ENCODE measurements at places on chromosomes 2 and 18.

GRCh38 chr2:109342930-109343329, 213.9 kb downstream of the SH3RF3 start:
- DNase-seq = no peak

GRCh38 chr2:207603486-207603885, 21.7 kb downstream of the METTL21A start:
- no peak for DNase-seq

DNA sequence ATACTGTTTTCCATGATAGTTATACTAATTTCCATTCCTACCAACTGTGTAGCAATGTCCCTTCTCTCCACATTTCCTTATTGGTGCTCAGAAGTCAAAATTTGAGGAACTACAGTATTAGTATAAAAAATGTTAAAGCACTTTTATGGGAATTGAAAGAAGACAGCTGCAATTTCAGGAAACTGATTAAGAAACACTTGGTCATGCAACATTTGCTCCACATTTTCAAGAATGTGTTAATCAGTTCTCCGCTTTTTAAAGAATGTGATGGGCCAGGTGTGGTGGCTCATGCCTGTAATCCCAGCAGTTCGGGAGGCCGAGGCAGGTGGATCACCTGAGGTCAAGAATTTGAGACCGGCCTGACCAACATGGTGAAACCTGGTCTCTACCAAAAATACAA, 33.6 kb upstream of the MGAT4A start:
- no peak for DNase-seq

DNA sequence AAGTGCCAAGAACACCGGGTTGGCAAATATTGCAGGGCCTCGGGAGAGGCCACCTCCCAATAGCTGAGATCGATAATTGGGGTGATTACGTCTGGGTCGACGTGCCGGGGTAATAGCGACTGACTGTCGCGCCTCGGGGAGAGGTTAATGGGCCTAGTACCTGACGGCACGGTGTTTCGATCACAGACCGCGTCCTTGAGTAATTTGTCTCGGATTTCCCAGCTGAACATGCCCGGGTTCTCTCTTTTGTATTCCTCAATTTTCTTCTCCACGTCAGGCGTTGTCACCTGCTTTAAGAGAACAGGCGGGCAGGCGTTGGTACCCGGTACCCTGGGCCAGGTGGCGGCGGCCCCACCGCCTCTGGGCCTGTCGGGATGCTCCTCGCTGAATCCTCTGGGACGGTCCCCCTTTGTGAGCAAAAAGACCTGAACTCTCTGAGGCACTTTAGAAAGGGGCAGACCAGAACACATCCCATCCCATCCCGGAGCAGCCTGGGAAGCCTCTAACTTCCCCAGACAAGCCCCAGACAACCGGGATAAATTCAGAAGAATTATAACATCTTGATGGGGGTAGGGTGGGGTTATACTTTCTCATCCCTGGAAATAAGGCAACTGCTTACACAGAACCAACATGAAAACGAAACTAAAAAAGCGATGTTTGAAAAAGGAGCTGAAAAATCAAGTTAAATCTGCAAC, 3.3 kb downstream of the PAX3 start:
- DNase-seq = peak; percentile 31

DNA sequence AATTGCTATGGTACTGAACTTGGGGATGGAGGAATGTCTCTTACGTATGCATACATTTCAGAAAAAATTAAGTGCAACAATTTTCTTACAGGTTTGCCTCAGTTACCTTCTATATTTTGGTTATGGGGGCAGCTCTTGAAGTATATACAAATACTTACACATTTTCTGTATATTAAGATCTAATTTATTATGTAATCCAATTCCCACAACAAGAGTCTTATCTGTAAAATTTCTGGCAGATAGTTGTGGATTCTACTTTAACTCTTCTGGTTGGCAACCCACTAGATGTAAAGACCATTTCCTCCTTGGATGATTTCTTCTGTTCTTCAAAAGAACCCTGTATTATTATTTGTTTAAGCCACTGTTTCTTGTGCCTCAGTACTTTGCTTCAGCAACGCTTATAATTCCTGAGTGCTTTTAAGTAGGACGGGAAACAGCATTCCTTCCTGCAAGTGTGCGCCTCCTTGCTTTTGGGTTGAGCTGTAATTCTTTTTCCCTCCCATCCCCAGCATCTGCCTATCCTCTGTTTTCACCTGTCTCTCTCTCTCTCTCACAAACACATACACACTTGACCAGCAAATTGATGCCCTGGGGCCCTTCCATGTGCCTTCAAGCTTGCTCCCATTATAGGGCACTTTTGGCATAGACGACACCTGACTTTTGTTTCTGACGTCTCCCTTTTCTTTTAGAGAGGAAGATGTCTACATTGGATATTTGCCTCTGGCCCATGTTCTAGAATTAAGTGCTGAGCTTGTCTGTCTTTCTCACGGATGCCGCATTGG, 61.4 kb downstream of the ACSL3 start:
- DNase-seq = no peak

DNA sequence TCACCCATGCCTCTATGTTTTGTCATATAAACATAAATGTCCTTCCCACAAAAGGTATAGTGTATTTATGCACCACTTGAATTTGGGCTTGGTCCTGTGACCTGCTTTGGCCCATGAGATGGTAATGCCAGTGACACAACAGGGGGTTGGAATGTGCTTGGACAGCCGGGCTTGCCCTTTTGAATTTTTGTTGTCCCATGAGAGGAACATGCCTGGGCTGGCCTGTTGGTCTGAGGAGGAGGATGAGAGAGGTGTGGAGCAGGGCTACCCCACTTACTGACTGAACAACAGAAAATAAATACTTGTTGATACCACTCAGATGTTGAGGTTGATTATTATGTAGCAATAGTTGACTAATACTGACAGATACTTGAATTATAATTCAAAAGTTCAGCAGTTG, 63.2 kb upstream of the TCF4 start:
- DNase-seq = no peak

DNA sequence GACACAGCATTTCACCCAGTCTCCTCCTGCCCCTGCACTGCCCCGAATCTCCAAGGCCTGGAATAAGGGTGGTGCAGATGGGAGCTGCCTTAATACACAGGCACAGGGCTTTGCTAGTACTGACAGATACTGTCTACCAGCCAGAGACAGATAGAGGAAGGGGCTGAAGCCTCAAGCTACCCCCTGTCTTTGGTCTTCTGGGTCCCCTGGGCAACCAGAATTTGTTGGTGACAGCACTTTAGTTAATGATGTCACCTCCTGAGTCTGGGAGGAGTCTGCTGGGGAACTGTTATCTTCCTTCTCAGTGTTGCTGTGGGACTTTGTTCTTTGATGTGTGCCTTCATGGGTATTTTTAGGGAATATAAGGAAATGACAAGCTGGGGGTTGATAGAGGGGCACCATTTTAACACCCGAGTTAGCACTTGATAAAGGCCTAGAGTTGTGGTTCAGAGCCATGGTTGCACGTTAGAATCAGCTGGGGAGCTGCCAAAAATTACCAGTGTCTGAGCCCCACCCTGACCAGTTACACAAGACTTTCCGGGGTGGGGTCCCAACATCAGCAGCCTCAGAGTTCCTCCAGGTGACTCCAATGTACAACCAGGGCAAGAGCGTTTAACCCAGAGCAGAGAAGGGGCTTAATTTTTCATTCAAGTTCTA, 136.8 kb downstream of the SMAD7 start:
- no peak for DNase-seq

GRCh38 chr2:20543469-20544152, 96.7 kb downstream of the RHOB start:
- DNase-seq = no peak

- no peak for DNase-seq
Observed at GRCh38 chr2:46913471-46914381, 1.9 kb downstream of the MCFD2 start.

DNA sequence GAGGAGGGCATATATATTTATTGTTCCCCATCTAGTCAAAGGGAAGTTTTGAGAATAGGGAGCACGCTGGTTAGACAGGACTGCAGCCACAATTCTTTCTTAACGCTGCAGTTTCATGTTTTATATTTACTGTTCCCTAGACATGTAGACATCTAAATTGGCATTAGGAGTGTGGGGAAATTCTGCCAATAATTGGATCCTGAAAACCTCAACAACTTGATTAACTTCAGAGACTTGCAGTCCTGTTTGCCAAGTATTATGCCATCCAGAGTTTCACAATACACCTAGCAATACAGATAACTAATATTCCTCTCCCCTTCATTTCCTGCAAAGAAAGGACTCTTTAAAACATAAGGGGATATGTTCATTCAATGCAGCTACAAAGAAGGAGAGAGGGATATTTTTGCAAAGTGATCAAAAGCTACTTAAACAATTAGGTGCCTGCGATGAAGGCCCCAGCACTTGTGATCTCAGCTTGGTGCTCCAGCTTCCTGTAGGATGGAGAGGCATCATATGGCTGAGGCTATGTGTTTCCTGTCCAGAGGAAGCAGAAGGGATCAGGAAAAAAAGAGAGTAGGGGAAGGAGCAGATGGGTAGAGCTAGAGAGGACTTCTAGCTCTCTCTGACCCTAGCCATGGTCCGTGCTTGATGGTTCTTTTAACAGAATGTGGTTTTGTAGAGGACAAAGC, 264.4 kb downstream of the MTX2 start:
- DNase-seq = no peak

- DNase-seq = no peak
Observed at GRCh38 chr2:86029873-86030272, 75.8 kb downstream of the POLR1A start.

DNA sequence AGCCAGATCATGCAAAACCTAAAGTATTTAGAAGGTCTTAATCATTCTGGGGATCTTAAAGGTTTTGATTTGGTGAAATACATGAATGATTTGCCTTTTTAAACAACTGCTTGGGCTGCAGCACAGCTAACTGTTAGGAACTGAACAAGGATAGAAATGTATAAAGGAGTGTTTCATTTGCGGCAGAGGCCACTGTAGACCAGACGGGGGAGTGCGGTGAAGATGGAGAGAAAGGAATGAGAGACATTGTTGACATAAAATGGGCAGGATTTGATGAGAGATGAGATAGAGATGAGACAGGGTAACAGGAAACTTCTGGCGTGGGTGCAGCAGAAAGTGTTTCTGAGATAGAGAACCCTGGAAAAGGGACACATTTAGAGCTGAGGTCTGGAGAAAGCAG, 308.1 kb downstream of the TMX3 start:
- no peak for DNase-seq

- DNase-seq = peak; percentile 80
Observed at GRCh38 chr2:240250985-240251847, 110.8 kb upstream of the OTOS start.

- DNase-seq = peak; percentile 4
Observed at GRCh38 chr2:223081789-223082188, 29.8 kb downstream of the KCNE4 start.

DNA sequence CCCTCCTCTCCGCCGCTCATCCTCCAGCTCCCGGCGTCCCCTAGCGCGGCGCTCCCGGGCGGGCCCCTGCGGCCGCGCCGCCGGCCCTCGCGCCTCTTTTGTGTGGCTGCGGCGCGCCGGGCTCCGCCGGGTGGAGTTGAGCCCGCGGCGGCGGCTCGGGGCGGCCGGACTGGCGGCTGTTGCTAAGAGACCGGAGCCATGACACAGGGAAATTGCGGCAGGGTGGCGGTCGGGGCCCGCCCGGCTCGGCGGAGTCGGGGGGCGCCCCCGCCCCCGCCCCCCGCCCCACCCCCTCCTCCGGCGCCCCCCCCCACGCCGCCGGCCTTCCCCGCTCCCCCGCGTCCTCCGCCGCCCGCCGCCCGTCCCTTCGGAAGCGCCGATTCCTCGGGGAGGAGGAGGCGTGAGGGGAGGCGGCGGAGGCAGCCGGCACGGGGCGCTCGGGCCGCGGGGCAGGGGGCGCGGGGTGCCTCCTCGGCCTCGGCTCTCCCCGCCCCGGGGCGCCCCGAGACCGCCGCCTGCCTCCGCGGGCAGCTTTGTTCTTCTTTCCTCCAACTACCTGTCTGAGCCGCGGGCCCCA, at the start of gene TMEM200C:
TSS of gene TMEM200C (minus strand) at position 224 of the 577 bp plus-strand sequence. CDS start 3,459 bp downstream, outside the sequence.
- no peak for DNase-seq

DNA sequence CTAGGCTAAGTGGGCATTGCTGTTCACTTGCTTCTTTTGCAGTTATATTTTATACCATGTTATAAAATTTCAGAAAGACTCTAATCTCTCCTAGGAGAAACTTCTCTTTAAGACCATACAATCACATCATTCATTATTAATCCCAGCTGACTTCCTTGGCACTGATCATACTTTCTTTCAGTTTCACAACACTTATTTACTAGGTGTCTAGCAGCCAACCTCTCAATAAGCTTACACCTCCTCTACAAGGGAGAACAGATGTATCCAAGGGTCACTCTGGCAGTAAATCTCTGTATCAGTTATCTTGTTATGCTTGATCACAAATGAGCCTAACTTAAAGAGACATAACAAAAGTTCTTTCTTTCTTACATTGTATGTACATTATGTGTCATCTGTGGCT, 69.8 kb upstream of the EPB41L5 start:
- peak; percentile 10 for DNase-seq

DNA sequence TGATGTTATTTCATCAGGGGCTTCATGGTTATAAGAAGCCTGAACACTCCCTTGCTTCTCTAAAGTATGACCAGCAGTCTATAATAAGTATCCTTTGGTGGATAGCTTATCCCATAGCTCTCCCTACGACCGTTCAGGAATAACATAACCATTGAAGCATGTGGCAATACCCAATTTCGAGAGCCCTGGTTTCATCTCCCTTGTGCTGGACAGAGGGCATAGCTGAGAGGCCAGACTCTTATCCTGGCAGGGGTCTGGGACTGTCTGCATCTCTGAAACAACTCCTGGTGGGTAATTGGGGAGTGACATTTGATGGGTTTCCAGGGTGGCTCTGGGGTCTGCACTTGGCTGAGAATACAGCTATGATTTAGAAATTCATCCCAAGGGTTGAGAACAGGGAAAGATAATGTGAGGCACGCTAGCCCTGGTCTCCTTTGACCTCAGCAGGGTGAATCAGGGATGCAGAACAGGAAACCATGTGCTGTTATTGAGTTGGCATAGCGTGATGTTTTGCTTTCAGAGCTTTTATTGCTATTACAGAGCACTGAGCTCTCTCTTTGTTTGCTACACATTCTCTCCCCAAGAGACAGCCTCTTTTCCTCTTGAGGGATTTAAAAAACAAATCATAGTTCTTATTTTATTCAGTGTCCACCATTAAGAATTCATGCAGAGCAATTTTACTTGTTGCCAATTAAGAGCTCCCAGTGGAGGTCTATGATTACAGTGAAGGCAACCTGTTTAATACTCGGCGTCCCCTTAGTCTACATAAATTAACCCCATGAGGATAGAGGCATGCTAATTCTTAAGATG, 274.5 kb downstream of the NCKAP5 start:
- DNase-seq = no peak

- peak; percentile 32 for DNase-seq
Observed at GRCh38 chr2:68390586-68390985, 25.5 kb downstream of the PLEK start.

GRCh38 chr18:47397671-47398319, 146.3 kb upstream of the SKOR2 start:
- DNase-seq = no peak

Measured in foreskin melanocyte (primary cell).